ENCODE measurements at places on chromosomes 5 and 9.
A peak's percentile ranks its signal among the peaks of the same experiment; 100 is the strongest.

DNA sequence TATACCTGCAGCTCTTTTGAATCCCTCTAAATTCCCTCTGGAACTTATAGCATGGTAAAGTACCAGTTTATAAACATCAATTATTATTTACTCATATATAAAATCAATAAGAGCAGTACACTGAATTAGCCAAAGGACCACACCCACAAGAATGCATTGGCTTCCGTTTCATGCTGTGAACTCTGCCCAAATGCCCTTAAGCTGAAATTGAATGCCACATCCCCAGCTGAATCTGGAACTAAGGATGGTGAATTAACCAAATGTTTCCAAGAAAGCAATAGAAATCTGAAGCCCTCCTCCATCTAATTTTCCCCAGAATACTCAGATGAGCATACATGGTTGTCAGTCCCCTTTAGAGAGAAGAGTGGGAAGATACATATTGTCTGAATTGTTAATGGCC is 436.4 kb upstream of the FTMT start:
- DNase-seq = no peak

DNA sequence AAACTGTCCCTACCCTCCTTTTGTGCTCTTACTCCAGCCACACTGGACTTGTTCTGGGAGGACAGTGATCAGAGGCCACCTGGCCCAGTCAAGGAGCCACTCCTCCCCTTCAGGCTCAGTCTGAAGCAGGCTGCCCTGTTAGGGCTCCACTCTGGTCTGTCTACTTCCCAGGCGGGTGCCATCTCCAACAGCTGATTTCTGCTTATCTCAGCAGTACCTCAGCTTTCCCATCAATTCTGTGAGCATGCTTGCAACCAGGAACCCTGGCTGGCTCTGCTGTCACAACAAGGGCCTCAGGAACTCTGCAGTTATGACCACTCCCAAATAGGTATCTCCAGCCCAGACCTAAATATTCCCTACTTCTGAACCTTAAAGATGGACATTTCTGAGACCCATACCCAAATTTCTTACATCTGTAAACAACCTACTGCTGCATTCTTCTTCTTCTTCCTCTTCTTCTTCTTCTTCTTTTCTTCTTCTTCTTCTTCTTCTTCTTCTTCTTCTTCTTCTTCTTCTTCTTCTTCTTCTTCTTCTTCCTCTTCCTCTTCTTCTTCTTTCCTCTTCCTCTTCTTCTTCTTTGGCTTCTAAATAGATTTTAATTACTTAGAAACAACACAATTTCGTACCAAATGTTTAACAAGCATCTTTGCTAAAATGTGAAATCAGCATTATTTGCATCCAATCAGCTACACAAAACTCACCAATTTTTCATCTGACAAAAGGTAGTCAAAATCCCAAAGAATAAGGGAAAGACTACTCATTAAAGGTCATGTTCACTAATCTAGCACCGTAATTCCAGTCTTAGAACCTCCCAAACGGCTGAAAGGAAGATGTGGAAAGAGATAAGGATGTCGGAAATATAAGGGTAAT is 13.6 kb upstream of the SLC22A4 start:
- no peak for DNase-seq

DNA sequence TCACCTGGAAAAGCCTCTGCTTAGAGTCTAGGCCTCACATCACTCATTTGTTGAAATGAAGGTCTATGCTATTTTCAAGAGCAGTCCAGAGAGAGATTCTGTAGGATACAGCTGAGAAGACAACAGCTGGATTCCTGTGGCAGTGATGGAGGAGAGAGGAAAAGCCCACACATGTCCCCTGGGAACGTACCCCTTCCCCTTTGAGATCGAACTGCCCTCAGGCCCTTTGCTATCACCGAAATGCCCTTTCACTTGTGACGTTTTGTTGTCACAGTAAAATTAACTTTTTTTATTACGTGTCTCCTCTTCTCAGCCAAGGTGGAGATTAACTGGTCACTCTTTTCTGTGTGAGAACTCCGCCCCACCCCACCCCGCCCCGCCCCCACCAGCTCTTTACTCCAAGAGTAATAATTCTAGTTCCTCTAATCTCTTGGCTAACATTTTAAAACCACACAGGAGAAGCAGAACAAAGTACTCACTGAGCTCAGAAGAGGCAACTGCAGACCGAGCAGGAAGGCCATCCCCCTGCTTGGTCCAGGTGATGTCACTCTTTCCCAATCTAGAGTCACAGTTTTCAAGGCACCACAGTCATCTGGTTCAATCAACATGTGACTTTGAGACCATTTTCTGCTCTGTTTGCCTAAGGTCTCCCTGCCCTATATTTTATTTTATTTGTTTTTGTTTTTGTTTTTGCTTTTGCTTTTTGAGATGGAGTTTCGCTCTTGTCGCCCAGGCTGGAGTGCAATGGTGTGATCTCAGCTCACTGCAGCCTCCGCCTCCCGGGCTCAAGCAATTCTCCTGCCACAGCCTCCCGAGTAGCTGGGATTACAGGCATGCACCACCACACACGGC is 105.6 kb downstream of the SUSD1 start:
- DNase-seq = no peak

- DNase-seq = no peak
Observed at GRCh38 chr5:94268226-94268625, 350.2 kb downstream of the KIAA0825 start.

- DNase-seq = no peak
Observed at GRCh38 chr5:159440235-159440634, 109.9 kb upstream of the IL12B start.

DNA sequence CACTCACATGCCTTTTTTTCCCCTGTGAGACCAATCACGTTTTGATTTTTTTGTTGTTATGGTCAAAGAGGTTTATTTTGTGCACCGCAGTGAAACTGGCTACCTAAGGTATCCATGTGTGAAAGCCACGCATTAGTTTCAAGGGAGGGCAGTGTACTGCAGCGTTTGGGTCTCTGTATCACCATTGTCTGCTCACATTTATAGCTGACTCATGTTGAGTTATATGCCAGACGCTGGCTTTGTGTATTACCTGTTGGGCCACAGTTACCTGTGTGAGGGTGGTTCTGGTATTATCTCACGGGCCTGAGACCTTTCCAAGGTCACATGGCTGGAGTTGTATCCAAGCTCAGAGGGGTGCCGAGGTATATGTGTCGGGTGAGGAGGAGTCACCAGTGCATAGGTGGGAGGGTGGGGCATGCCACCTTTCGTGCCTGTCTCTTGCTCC is 75.8 kb downstream of the ARHGAP26 start:
- DNase-seq = no peak

- DNase-seq = peak; percentile 4
Observed at GRCh38 chr9:35852267-35852815, 17.9 kb downstream of the OR13J1 start.

DNA sequence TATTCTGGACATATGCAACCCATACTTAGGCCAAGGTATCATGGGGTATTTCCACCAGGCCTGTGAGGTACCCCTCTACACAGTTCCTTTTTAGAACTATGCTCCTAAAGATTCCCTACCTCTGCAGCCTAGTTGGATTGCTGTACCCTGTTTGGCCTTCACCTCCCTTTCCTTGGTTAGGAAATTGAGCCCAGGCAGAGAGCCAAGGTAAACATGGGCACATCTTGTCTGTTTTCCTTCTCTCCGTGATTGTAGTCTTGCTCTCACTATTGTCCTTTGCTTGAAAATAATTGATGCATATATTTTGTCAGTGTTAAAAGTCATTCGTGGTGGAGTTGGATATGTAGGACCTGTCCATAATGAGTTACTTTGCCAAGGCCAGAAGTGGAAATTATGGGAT is 26.7 kb downstream of the BDP1 start:
- DNase-seq = no peak

- DNase-seq = no peak
Observed at GRCh38 chr5:4079831-4080230, 484.2 kb downstream of the IRX1 start.

- no peak for DNase-seq
Observed at GRCh38 chr5:62306323-62306895, 403 bp downstream of the KIF2A start.

DNA sequence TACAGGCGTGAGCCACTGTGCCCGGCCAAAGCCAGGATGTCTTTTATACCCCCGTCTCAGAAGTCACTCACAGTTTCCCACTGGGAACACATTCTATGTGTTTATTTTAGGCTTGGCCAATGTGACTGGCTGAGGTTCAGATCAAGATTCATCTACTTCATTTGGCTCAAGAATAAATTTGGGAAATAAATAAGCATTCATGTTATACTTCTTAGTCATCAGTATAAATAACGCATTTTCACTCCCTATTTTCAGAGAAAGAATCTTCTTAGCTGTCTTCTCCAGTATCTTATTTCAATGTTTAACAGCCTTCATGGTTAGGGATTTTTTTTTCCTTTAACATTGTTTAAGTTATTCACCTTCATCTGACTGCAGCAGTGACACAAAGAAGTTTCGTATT is 11.8 kb downstream of the S100Z start:
- DNase-seq = no peak

- DNase-seq = no peak
Observed at GRCh38 chr9:119792242-119792641, 423.0 kb upstream of the BRINP1 start.

DNA sequence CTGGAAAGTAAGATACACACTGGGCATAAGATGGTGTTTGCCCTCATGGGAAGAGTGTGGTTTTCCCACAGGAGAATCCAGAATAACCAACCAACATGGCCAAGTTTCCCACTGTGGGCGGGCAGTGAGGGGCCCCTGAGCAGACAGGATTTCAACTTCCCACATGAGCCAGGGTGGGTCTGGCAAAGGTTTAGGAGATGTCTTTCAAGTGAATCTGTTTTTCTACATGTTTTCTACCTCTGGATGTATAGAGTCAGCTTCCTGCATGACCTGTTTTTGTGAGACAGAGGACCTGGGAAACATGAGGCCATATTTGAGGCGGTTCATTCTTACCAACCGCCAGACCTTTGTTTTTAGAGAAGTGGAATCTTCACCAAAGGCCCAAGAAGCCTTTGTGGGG is 100.5 kb downstream of the TLE4 start:
- no peak for DNase-seq

DNA sequence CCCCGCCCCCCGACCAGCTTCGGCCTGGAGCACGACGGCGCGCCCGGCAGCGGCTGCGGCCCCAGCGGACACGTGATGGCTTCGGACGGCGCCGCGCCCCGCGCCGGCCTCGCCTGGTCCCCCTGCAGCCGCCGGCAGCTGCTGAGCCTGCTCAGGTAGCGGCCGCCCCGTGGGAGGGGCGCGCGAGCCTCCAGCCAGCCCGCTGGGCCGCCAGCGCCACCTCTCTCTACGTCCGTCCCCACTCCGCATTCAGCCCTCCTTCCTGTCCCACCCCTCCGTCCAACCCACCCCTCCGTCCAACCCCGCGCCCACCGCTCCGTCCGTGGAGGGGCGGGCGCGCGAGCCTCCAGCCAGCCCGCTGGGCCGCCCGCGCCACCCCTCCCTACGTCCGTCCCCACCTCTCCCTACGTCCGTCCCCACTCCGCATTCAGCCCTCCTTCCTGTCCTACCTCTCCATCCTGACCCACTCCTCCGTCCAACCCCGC is 6.5 kb downstream of the ADAMTS13 start:
- DNase-seq = no peak

GRCh38 chr9:113316030-113316429 is 12.9 kb upstream of the RNF183 start:
- DNase-seq = no peak

DNA sequence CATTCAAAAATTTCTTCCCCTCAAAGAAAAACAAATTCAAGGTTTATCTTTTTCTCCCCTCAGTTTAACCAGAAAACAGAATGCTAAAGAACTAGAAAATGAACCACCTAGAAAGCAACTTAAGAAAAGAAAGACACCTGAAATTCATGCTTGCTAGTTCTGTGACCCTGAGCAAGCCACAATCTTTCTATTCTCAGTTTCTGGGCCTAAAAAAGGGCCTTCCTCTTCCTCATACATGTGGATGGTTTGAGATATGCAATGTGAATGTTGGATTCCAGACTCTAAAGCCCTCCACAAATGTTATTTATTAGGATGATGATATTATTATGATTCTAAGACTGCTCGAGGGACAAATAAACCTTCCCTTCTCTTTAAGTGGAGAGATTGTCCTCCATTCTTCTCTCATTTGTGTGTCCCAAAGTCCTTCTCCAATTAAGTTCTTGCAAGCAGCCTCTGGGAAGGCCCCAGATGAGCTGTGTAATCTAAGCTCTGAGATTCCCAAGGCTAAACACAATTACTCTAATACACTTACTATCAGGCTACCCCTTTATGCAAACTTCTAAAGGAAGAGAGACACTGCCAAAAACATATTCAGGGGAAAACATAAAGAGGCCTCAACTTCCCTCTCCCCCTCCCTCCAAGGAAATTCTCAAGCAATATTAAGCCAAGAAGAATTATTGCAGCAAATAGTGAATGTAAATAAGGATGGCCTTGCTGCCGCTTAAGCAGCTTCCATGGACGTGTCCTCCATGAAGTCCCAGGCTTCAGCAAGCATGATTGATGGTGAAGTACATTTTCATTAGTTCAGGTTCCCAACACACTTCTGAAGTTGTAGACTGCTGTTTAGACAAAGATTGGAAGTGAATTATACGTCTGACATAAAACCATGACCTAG is 80.2 kb downstream of the PRKACG start:
- no peak for DNase-seq

- DNase-seq = no peak
Observed at GRCh38 chr5:135482381-135482933, 30.3 kb upstream of the TIFAB start.

DNA sequence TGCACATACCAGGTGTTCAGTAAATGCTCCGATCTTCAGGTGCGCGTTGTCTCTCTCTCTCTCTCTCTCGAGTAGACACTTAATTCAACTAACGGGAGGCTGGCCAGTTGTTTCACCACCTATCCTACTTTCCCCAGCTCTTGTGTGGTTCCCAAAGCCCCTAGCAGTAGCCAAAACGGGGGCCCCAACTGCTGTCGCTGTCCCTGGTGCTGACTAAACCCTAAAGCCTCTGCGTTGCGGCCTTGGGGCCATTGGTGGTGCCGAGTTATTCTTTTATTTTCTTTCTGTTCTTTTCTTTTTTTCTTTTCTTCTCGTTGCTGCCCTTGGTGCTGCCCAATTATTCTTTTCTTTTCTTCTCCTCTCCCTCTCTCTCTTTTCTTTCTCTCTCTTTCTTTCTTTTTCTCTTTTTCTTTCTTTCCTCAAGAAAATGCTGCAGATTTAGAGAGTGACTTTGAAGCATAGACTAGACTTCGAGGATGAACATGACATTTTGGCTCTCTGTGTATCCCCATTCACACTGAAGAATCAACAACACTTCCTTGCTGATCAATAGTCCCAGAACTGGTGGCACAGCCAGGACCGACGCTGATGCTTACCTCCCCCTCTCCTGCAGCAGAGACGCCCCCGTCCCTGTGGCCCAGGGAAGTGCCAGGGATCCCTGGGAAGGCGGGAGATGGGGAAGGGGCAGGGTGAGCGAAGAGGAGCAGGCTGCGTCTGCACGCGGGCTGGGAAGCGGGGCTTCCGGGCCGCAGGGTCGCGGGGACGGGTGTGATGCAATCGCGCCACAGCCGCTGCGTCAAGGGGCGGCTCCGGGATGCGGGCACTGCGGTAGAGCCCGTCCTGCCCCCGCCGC is at the start of gene FBLL1:
Gene FBLL1 (plus strand): TSS at position 785 of the 853 bp plus-strand sequence. CDS start 200 bp downstream, outside the sequence.
- DNase-seq = peak; percentile 46

GRCh38 chr9:133102190-133103021 is 18.6 kb downstream of the RALGDS start:
- DNase-seq = no peak
